Glutamatergic neuron (in vitro differentiated cells): ENCODE measurements at places on chromosomes 7 and 10. TPM values are rescaled to one million over a fixed set of nuclear protein-coding genes. Genes with fewer than 3 reads are reported as not detected.

KAZALD1 gene
- total RNA-seq = 0.59 TPM

RHOBTB1 gene
- total RNA-seq = 14.4 TPM

RPP30 gene
- total RNA-seq = 31.5 TPM

AKR1B1 gene
- total RNA-seq = 99.6 TPM

HMX2 gene
- total RNA-seq = not detected

CRHR2 gene
- 2.4 TPM for total RNA-seq

CYP2C19 gene
- total RNA-seq = not detected

BICC1 gene
- total RNA-seq = 0.12 TPM

NOC3L gene
- total RNA-seq = 11.6 TPM

PRPS1L1 gene
- not detected for total RNA-seq

SLC18A3 gene
- total RNA-seq = 21.5 TPM

HOXA3 gene
- not detected for total RNA-seq

PVRIG gene
- total RNA-seq = not detected

KLLN gene
- 0.27 TPM for total RNA-seq

GIMAP2 gene
- not detected for total RNA-seq

HOGA1 gene
- total RNA-seq = not detected

GIMAP5 gene
- not detected for total RNA-seq

SYPL1 gene
- total RNA-seq = 10.0 TPM

HOXA5 gene
- not detected for total RNA-seq

SLC39A12 gene
- not detected for total RNA-seq

COBL gene
- 3.3 TPM for total RNA-seq

CALML5 gene
- total RNA-seq = not detected

VAX1 gene
- total RNA-seq = 0.27 TPM

CDHR1 gene
- total RNA-seq = 6.1 TPM

FAM237B gene
- total RNA-seq = not detected

HOXA10 gene
- not detected for total RNA-seq

CYP26A1 gene
- total RNA-seq = 4.2 TPM

TMEM270 gene
- total RNA-seq = not detected

NDUFB8 gene
- total RNA-seq = 284 TPM
